ENCODE measurements at places on chromosomes 5 and 9.

GRCh38 chr5:72020161-72020983, 86.9 kb upstream of the MAP1B start:
- DNase-seq = no peak

DNA sequence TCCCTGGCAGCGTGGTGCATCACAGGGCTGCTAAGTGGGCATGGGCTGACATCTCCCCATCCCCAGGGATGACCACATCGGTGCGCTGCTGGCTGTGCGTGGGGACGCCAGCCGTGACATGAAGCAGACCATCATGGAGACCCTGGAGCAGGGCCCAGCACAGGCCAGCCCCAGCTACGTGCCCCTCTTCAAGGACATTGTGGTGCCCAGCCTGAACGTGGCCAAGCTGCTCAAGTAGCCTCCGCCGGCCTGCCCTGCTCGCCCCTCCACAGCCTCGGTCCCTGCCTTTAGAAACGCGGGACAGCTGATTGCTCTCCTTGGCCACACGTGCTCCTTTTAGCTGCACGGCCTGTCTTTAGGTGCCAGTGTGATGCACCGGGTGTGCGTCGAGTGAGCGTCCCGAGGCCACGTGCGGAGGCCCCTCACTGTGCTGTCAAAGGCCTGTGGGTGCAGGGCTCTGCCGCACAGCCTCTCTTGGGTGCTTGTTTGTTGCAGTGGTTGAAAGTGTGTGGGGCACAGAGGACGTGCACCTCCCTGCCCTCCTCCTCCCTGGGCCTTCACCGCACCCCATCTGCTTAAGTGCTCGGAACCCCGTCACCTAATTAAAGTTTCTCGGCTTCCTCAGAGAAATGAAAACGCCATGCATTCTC, 23.8 kb downstream of the EXOC3 start:
- DNase-seq = no peak

DNA sequence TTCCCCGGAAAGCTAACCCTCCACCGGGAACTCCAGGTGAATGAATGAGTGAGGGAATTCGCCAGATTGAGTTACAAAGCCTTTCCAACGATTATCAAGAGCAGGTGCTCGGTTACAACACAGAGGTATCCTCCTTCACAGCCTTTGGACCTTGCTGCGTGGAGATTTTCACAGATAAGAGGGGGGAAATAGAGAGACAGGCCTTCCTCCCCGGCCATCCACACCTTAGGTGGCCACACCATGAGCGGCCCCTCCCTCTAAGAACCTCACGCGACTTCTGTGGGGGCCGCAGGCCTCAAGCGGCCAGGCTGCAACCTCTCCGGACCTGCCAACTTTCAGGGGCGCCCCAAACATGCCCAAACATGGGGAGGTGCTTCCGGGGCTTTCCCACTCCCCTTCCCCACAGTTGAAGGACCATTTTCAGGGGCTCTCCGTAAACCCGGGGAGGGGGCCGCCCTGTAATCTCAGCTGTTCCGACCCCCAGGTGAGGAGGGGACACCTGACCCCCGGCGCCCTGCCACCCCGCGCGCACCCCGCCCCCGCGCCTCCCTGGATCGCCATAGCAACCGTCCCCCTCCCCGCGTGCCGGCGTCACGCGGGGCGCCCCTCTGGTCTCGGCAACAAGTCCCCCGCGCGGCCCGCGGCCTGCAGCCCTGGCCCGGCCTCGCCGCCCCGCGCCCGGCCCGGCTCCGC, 603 bp downstream of the DENND1A start:
- DNase-seq = no peak

DNA sequence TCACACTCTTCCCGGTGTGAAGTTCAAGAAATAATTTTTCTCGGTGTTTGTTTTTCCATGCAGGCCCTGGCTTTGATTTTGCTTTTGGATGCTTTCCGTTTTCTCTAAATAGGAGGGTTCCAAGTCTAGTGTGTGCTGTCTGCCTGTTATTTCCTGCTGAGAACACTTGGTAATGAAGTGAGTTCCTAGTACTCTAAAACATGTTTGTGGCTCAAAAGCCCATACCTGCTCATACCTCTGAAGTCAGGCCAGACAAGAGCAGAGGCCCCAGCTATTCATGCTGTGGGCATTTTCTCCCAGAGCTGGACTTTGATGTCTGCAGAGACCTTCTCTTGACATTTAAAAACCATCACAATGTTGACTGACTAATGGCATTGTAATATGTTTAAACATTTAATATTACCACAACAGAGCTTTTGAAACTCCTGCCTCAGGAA, 211.2 kb downstream of the GOLPH3 start:
- no peak for DNase-seq

DNA sequence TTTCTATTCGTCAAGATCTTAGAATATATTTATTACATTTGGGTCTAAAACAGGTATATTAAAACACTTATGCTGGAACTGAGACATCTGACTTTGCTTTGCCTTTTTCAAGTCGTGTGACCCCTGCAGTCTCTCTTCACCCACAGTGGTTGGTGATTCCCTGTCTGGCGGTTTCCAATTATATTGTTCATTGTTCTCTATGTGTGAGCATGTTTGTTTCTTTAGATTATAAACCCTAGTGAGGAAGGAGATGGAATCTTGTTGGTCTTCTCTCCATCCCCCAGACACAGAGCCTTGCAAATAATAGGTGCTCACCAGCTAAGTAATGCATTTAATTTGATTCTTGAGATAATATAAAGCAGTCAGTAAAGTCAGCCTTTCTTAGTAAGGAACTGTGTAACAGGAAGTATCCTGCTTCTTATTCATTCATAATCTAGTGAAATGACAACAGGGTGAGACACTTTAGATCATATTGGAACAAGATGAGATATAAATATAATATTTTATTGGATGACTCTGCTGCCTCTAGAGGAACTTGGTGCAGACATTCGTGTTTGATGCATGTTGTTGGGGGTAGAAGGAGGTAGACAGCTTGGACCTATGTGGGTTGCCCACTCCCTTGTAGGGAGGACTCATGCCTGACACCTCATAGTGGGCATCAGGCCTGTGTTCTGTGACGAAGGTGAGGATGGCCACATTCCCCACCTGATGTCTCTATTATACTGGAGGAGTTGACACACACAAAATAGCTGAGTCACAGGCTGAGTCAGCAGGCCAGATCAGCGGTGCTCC, 88.1 kb downstream of the FGF1 start:
- no peak for DNase-seq

- no peak for DNase-seq
These were observed 27.9 kb downstream of the RFX3 start for GRCh38 chr9:3497857-3498256.

DNA sequence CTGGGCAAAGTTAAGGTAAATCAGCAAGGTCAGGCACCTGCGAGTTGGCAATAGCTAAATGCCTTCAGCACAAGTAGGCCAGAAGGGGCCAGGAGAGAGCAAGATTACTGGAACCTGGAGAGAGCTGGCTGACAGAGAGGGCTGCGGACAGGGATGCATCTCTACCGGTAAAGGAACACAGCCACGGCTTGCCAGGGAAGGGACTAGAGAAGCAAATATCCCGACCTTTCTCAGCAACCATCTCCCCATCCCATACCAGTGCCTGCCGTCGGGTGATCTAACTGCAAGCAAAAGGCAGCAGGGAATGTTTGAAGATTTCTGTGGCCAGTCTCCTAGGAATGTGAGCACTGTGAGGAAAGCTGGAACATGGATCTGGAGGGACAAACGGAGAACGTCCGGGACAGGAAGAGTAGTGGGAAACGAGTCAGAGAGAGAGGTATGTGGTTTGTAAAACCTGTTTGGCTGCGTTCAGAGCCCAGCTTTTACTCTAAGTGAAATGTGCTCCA, 15.9 kb upstream of the ABLIM3 start:
- no peak for DNase-seq

- DNase-seq = no peak
These were observed 65.5 kb downstream of the NR3C1 start for GRCh38 chr5:143337946-143338345.

Measured in neuronal stem cell (in vitro differentiated cells).